Esophagus mucosa (tissue), 1 donor: ENCODE measurements at places on chromosomes 7 and 10. TPM values are rescaled to one million over a fixed set of nuclear protein-coding genes. Genes with fewer than 3 reads are reported as not detected.

GRCh38 chr10:43671659-43672531 lies 23.2 kb upstream of the ZNF32 start:
- ATAC-seq = peak; percentile 69

- peak; percentile 81 for ATAC-seq
Measured at GRCh38 chr10:62244785-62245467, 23.7 kb downstream of the RTKN2 start.

DNA sequence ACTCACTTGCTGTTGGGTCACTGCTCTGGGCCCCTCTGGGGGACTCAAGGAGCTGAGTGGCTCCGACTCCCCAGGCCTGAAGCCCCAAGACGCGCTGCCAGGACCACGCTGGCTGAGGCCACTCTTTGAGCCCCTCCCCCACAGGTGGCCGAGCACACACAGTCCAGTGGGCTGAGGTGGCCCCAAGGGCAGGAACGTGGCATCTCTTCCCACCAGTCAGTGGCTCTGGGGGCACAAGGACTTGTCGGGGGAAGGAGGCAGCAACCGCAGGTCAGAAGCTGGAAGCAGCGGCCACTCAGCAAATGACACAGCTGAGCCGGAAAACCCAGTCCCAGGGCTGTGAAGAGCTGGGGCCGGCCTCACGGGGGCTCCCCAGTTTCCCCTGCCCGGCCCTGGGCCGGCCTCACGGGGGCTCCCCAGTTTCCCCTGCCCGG lies 24.1 kb downstream of the GRIFIN start:
- ATAC-seq = peak; percentile 33

DNA sequence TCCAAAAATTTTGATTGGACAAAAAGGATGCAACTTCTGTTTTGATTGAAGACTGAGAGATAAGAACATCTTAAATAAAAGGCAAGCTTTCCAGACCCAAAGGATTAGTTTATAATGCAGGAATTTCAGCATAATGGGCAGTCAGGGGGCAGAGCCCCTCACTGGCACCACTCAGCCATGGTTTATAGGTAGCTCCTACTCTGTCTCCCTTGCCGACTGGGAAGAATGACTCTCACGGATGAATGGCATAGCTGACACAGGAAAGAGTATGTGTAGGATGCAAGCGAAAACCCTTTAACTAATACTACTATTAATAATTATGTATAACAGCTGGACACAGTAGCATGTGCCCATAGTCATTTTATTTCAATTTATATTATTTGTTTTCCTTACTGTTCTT lies 53.3 kb downstream of the GALNT11 start:
- no peak for ATAC-seq

DNA sequence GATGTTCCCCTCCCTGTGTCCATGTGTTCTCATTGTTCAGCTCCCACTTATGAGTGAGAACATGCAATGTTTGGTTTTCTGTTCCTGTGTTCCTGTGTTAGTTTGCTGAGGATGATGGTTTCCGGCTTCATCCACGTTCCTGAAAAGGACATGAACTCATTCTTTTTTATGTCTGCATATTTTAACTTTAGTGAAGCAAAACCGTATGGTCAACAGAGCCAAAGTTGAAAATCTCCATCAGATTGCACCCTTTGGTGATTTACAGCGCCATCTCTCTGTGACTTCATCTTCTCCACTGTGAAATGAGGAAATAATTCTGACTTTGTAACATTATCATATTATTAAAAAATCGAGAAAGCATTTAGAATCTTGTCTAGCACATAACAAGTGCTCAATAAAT lies 132.3 kb upstream of the PLXDC2 start:
- ATAC-seq = no peak

- peak; percentile 26 for ATAC-seq
Measured at GRCh38 chr7:151150388-151150787, 17.1 kb downstream of the GBX1 start.

DNA sequence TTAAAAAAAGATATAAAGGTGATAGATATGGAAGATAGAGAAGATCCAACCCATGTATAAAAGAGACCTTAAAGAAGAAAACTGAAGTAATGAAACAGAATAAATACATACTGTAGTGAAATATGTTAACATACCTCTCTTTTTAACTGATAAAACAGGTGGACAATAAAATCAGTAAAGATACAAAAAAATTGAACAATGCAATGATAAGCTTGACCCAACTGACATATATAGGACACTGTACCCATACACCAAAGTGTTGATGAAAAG lies 17.4 kb upstream of the PRF1 start:
- no peak for ATAC-seq

DNA sequence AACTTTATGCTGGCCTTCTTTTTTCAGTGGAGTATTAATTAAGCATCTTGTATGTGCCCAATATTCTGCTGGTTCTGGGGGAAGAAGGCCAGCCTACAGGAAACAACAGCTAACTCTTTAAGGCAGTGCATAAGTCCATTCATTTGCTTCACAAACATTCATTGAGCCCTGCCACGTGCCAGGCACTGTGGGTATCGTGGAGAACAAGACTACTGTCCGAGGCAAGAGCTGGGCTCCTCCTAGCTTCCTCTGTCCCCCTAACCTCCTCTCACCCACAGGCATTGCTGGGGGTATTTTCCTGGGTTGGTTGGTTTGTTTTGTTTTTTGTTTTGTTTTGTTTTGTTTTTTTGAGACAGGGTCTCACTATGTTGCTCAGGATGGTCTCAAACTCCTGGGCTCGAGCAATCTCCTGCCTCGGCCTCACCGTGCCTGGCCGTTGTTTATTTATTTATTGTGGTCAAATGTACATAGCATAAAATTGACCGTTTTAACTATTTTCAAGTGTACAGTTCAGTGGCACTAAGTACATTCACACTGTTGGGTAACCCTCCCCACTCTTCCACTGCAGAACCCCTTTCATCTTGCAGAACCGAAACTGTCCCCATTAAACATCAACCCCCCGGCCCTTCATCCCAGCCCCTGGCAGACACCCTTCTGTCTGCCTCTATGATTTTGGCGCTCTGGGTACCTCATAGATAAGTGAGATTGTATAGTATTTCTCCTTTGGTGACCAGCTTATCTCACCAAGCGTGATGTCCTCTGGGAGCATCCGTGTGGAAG lies 32.6 kb downstream of the CHST3 start:
- ATAC-seq = no peak

- peak; percentile 41 for ATAC-seq
Measured at GRCh38 chr10:110081911-110082310, 74.1 kb downstream of the ADD3 start.

- no peak for ATAC-seq
Measured at GRCh38 chr10:19668116-19668515, 148.1 kb upstream of the PLXDC2 start.

GRCh38 chr10:35355971-35356724 lies 19.8 kb downstream of the CCNY start:
- peak; percentile 19 for ATAC-seq

- ATAC-seq = no peak
Measured at GRCh38 chr10:58414270-58415041, 29.2 kb downstream of the TFAM start.

GRCh38 chr7:73973091-73973490 lies 54.9 kb upstream of the ELN start:
- peak; percentile 41 for ATAC-seq

- no peak for ATAC-seq
Measured at GRCh38 chr7:106064316-106064715, 47.8 kb downstream of the SYPL1 start.

GRCh38 chr10:5396556-5397300 lies 7.9 kb downstream of the TUBAL3 start:
- peak; percentile 9 for ATAC-seq

DNA sequence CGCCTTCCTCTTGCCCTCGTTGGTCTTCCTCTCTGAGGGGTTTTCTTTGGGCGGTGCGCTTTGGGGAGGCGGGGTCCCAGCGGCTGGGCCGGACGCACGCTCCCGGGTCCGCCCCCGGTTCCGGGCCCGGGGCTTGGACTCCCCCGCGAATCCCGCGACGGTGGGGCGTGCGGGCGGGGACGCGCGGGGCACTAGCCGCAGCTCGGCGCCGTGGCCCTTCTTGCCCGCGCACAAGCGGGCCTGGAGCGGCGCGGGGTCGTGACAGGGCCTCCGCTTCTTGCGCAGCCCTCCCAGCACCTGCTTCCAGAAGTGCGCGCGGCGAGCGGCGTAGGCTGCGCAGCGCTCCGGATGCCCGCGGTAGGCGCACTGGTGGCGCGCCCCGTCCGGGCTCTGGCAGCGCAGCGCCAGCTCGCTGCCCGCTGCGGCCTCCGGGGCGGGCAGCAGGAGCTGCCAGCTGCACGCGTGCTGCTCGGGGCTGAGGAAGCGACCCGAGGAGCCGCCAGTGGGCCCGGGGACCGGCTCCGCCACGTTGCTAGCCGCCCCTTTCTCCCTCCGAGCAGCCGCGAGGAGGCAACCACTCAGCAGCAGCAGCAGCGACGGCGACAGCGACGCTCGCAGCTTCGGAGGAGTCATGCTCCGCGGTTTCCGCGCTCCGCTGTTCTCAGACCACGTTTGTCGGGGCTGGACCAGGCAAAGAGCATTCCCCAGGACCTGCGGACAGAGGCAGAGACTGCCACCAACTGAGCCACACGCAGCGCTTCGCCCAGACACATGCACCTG lies 759 bp downstream of the FGFBP3 start:
- ATAC-seq = peak; percentile 86

DNA sequence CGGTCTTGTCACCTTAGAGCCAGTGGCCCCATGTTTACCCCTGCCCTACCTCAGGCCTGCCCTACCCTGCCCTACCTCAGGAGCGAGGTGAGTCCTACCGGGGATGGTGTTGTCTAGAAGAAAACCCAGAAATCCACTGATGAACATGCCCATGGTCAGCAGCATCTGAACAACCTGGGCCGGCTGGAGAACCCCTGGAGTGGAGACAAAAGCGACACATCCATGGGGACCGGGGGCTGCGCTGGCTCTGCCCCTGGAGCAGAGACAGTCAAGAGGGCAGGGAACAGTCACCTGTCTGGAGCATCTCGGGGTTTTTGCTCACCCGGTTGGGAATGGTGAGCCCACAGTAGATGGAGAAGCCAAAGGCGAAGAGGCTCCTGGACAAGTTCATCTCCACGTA lies 36.3 kb downstream of the STRA8 start:
- ATAC-seq = no peak

GRCh38 chr10:79187121-79187940 lies 118.6 kb downstream of the ZMIZ1 start:
- no peak for ATAC-seq

DNA sequence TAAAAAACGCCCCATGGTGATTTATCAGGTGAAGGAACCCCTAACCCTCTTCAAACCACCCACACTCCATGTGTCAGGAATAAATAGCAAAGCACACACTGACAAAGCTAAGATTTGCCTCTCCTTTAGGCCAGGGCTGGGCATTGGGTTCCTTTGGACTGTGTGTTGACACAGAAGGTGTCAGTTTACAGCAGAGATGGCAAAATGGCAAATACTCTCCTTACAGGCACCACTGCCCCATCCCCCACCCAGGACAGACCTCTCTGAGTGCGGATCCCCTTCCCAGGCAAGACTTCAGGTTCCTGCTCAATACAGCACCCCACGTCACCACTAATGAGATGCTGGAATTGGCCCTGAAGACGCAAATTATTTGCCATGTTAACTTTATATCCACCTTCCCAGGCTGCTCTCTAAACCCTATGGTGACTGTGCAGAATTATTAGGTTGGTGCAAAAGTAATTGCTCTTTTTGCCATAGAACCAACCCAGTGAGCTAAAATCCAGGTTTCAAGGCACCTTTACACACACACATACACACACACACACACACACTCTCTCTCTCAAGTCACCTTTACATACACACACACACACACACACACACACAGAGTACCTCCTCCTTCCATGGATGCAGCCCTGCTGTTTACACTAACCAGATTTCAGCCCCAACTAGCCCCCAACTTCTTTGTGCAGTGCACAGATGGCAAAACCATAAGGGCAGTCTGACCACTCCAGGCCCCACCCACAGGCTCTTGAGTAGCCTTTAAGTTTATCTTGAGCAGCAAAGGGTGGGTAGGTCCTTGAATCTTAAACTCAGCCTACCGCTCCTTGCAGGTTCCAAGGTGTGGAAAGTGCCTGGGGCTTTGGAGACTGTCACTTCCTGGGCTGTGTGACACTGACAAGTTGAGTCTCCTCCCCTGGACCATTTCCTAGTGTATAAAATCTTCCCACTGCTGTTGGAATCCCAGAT lies 4.0 kb upstream of the ZCCHC24 start:
- ATAC-seq = no peak

DNA sequence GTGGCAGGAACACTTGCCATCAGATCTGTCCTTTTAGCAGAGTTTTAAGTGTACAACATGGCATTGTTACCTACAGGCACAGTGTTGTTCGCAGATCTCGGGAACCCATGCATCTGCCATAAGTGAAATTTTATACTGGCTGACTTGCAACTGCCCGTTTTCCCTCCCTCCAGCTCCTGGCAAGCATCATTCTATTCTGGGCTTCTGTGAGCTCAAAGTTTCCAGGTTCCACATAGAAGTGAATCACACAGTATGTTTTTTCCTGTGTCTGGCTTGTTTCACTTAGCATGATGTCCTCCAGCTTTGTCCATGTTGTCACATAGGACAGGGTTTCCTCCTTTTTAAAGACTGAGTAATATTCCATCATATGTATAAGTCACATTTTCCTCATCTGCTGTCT lies 56.6 kb downstream of the C10orf143 start:
- no peak for ATAC-seq

GRCh38 chr7:4286351-4286750 lies 395.7 kb upstream of the FOXK1 start:
- ATAC-seq = no peak

DNA sequence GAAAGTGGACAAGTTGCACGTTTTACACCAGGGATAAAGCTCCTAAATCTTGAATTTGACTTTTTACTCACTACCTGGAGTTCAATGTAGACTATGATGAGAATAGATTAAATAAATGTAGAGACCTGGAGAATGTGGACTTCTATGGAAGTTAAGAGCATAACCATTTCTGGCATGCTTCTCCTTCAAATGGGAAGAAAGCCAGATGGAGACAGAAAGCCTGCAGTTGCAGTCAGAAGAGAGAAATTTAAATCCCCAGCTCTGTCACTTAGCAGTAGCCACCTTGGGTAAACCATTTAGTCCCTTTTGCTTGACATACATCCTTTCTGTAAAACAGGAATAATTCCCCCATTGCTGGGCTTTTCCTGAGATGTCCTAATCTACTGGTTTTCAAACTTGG lies 355.3 kb upstream of the AUTS2 start:
- ATAC-seq = no peak

GRCh38 chr10:124975977-124976514 lies 34.1 kb downstream of the ZRANB1 start:
- ATAC-seq = peak; percentile 13

- ATAC-seq = no peak
Measured at GRCh38 chr7:149060156-149060555, 30.4 kb downstream of the ZNF786 start.

The CAPZA2 gene
- 115 TPM for total RNA-seq

The FKBP6 gene
- total RNA-seq = not detected

The DNAAF5 gene
- total RNA-seq = 21.8 TPM

The AKR1D1 gene
- total RNA-seq = not detected

The PRRT4 gene
- total RNA-seq = 1.3 TPM

The CNPY1 gene
- not detected for total RNA-seq

The HTRA1 gene
- 15.3 TPM for total RNA-seq

The PSMG3 gene
- total RNA-seq = 39.8 TPM

The PIP gene
- 0.56 TPM for total RNA-seq

The PTF1A gene
- total RNA-seq = not detected
